ENCODE measurements at places on chromosomes 5 and 9.

GRCh38 chr9:76018761-76019160 is 128.3 kb downstream of the PCSK5 start:
- no peak for DNase-seq

DNA sequence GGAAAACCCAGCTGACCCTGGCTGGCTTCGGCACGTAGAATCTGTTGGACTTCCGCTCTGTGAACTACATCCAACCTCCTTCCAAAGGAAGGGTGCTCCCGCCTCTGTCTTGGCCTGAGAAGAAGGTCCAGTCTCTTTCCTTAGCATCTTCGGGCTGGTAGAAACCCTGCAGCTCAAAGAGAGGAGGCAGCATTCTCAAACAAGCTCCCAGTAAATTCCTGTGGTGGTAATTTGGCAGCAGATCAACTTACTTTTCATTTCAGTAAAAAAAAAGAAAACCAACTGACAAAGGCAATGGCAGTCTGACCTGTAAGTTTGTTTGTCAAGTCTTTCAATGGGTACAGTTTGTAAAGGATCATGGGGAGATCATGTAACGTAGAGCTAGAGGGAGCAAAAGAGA is 176.7 kb downstream of the MED10 start:
- no peak for DNase-seq

GRCh38 chr9:4784403-4784802 is 8.3 kb upstream of the RCL1 start:
- DNase-seq: no peak

- no peak for DNase-seq
Observed at GRCh38 chr9:97315550-97315949, 8.1 kb downstream of the CCDC180 start.

- DNase-seq: no peak
Observed at GRCh38 chr5:124729720-124730359, 16.6 kb downstream of the ZNF608 start.

DNA sequence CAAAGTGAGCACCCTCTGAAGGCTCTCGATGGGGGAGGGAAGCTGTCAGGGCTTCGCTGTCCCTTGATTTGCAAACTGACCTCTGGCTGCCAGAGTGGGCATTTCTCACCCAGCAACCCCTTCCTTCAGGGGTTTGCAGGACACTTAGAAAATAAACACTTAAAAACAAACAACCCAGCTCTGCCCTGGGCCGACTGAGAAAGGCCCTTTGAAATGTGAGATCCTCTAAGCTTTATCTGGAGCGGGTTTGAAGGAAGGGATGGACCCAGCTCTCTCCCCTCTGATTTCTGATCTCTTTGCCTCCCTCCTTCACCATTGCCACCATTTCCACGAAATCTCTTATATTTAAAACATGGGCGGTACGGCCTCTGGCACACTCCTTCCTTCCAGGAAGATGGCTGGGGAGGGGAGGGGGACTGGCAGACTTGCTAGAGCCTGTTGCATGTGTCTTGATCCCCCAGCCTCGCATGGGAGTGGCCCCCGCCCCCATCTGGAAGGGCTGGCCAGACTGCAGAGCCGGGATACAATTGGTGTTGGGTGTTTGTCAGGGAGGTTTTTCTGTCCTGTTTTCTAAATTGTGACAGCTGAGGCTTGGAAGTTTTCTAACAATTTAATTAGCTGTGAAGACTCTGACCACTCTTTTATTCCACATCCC is 20.2 kb downstream of the OLFM1 start:
- no peak for DNase-seq

DNA sequence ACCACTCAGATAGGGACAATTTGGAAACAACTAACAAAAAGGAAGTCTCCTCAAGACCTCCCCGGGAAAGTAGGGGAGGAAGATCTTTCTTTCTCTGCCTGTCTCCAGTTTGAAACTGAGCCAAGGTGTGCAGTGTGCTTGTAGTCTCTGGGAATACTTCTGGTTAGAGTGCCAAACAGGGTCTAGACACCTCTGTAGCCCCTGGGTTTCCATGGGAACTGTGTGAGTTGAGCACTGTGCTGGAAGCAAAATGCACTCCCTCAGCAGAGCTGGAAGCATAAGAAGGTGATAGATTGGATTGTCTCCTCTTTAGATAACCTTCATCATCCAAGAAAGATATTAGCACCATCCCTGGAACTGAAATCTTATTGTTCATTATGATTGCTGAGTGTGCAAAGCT is 129.2 kb upstream of the TNPO1 start:
- no peak for DNase-seq

GRCh38 chr5:159331093-159331973 is 1.0 kb upstream of the IL12B start:
- DNase-seq: no peak

DNA sequence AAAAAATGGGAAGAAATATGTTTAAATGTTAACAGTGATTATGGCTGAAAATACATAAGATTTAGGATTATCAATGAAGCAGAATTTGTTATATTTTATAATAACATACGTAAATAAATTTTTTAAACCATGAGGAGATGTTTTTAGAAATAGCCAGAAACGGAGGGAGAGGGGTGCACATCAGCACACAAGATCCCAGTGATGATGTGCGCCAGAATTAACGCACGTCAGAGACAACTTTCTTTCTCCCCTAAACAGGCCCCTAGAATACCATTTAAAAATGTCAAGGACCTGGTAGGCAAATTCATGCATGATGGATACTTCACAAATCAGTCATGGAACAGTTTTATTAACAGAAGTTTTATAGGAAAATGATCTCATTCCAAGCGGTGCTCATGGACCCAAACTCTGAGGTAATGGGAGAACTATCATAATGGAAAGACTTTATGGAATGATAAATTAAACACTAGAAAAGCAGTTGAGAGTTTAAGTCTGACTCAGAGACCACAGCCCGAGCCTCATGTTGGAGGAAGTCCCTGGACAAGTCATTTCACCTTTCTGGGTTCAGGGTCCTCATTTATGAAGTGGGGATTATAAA is 258.9 kb upstream of the GAS1 start:
- no peak for DNase-seq

GRCh38 chr5:66164044-66164790 is 20.1 kb downstream of the SREK1 start:
- no peak for DNase-seq

DNA sequence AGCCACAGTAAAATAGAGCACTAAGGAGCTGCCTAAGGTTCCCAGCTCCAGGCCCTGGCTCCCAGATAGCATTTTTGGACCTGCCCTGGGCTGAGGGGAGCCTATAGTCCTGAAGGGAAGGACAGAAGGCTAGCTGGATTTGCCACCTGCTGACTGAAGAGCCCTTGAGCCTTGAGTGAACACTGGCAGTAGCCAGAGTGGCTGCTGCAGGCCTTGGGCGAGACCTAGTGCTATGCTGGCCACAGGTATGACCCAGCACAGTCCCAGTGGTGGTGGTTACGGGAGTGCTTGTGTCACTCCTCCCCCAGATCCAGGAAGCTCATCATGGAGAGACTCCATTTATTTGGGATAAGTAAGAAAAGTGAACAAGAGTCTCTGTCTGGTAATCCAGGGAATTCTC is 10.3 kb upstream of the STX17 start:
- no peak for DNase-seq

DNA sequence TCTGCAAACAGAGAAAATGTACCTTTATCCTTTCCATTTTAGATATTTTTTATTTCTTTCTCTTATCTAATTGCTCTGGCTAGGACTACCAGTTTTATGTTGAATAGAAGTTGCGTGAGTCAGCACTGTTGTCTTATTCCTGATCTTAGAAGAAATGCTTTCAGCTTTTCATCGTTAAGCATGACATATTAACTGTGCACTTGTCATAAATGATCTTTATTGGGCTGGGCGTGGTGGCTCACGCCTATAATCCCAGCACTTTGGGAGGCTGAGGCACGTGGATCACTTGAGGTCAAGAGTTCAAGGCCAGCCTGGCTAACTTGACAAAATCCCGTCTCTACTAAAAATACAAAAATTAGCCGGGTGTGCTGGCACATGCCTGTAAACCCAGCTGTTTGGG is 8.2 kb upstream of the ECM2 start:
- DNase-seq: no peak

DNA sequence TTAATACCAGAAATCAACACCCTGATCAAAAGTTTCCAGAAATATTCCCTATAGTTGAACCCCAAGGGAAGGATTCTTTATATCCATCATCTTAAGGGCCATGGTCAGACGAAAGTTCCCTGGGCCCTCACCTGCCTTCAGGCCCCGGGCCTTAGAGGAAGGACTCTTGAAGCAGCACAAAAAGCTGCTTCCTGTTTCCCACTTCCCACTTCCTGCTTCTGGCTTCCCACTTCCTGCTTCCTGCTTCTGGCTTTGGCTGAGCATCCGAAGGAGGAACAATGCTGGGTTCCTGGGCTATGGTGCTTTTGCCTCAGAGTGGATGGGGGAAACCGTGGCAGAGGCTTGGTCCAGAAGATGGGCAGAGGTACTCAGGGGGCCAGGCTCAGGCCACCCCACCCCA is 25.8 kb upstream of the DAP start:
- DNase-seq: no peak

- no peak for DNase-seq
Observed at GRCh38 chr5:1877103-1878049, 5.3 kb downstream of the IRX4 start.

GRCh38 chr5:148794275-148794674 is 32.1 kb upstream of the ADRB2 start:
- DNase-seq: no peak

GRCh38 chr9:8718121-8718725 is 918.6 kb upstream of the DMAC1 start:
- no peak for DNase-seq

- DNase-seq: no peak
Observed at GRCh38 chr5:66009277-66009676, 82.9 kb downstream of the ERBIN start.

GRCh38 chr5:135539430-135540005 is 3.8 kb upstream of the NEUROG1 start:
- no peak for DNase-seq

DNA sequence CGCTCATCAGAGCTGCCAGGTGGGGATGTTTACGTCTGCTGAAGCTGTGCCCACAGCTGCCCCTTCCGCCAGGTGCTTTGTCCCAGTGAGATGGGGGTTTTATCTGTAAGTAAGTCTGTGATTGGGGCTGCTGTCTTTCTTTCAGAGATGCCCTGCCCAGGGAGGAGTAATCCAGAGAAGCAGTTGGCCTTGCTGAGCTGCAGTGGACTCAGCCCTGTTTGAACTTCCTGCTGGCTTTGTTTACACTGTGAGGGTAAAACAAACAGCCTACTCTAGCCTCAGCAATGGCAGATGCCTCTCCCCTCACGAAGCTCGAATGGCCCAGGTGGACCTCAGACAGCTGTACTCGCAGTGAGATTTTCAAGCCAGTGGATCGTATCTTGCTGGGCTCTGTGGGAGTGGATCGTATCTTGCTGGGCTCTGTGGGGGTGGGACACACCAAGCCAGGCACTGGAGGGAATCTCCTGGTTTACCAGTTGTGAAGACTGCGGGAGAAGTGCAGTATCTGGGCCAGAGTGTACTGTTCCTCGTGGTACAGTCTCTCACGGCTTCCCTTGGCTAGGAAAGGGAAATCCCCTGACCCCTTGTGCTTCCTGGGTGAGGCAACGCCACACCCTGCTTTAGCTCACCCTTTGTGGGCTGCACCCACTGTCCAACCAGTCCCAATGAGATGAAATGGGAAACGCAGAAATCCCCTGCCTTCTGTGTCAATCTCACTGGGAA is 530.1 kb upstream of the DMAC1 start:
- no peak for DNase-seq

DNA sequence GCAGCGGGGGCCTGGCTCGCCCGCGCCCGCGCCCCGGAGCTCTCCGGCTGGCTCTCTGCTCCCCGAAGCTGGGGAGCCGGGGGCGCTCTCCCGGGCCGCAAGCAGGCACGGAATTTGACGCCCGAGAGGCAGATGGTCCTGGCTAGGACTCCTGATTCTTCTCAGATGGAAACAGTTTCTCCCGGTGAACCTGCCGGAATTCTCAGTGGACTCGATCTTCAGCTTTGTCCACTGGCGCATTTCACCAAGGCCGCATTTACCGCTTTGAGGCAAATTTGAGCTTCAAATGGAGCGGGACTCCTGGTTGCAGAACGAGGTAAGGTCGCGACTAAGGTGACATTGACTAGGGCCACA is 305.7 kb upstream of the KCNN2 start:
- no peak for DNase-seq

GRCh38 chr5:157273131-157273556 is 7.2 kb downstream of the CYFIP2 start:
- no peak for DNase-seq

DNA sequence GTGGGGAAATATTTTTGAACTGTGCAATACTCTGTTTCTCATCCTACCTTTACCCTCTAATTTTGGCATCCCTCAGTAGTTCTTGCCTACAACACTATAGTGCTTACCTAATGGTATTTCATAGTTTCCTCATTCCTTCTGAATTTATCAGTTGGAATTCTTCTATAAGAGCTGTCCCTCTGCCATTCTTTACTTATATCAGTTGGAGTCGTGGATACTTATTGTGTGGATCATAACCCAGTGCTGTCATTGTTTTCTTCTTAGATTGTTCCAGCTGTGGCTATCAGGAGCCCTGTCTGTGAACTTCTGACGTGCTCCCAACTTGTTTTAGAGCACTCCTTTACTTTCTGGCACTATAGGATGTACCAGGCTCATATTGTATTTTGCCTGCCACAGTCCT is 146.1 kb upstream of the OTULINL start:
- DNase-seq: no peak

GRCh38 chr5:176817841-176818377 is 7.5 kb downstream of the UNC5A start:
- DNase-seq: no peak

GRCh38 chr5:96159043-96159442 is 197.4 kb upstream of the ELL2 start:
- DNase-seq: no peak
